AML-193 (cell line): ENCODE measurements at places on chromosomes 2 and 18.

GRCh38 chr2:134717286-134718022 is 1.3 kb downstream of the TMEM163 start:
- DNase-seq: no peak

- DNase-seq: no peak
These were observed 143.8 kb downstream of the HAUS1 start for GRCh38 chr18:46247942-46248341.

GRCh38 chr18:13464432-13465123 is 246.0 kb downstream of the LDLRAD4 start:
- peak; percentile 84 for DNase-seq

- no peak for DNase-seq
These were observed 167.1 kb upstream of the RBMS1 start for GRCh38 chr2:160660741-160661140.

DNA sequence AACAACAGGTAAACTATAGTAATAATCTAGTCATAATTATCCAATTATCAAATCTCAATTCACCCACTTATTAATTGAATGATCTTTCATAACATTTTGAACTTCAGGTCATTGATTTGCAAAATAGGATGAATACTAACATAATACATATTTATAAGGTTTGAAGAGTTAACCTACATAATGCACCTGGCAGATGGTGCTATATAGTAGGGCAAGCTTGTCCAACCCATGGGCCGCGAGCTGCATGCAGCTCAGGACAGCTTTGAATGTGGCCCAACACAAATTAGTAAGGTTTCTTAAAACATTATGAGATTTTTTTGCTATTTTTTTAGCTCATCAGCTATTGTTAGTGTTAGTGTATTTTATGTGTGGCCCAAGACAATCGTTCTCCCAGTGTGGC is 815.8 kb upstream of the ID2 start:
- no peak for DNase-seq

DNA sequence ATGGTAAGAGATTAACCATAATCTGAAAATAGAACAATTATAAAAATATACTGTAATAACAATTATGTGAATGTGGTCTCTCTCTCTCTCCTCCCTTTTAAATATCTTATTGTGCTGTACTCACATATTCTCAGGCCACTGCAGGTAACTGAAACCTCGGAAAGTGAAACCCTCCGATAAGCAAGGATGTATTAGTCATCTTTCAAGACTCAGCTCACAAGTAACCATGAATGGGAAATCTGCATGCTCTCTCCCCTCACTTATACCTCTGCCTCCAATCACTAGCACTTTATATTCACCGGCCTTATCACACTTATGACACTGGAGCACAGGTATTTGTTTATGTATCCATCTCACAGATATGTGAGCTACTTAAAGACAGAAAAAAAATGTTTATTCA is 139.7 kb downstream of the LRP2 start:
- DNase-seq: no peak

- DNase-seq: no peak
These were observed 22.9 kb upstream of the SPP2 start for GRCh38 chr2:234027641-234028040.

DNA sequence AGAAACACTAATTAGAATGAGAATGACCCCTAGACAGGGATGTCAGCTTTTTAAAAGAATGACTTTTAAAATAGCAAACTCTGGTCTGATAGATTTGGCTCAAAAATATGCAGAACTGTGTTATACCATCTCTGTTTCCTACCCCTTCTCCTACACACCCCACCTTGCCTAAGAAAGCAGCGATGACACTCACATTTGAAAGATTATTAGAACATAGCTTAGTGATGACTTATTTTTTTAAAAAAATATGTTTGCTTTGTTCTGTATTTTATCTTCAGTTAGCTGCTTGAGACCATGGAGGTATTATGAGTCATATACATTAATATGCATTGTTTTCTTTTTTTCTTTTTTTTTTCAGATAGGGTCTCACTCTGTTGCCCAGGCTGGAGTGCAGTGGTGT is 176.7 kb upstream of the TPO start:
- no peak for DNase-seq

DNA sequence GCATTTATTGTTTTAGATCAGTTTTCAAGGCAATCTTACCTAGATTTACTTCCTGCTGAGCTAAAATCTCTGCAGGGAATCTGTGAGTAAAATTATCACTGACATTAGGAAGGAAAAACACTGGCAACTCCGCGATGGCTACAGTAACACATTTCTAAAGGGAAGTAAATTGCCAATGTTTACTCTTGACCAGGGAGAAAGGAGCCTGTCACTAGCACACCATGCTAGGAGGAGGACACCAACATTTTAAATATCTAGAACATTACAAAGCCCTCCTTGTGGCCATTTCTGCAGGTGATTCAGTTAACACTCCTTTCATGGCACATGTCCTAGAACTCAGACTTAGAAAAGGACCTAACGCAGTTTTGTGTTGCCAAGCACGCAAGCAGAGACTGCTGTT is 58.4 kb downstream of the TCF4 start:
- DNase-seq: no peak

- no peak for DNase-seq
These were observed 4.3 kb upstream of the TFCP2L1 start for GRCh38 chr2:121289271-121289670.

DNA sequence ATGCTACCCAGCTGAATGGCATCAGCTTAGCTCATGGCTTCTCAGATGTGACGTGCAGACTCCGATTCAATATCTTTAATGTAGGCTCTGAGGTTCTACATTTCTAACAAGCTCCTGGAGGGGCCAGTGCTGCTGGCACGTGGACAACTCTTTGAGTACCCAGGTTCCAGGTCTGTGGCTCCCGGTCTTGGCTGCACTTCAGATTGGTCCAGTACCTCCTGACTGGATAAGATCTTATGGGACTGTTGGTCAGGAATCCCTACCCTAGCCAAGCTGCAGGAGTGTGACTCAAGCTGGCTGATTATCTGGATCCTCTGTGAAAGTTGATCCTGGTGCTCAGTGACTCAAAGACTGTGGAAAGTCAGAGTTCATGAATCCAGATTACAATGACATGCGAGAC is 222.1 kb downstream of the ANKRD30B start:
- no peak for DNase-seq

DNA sequence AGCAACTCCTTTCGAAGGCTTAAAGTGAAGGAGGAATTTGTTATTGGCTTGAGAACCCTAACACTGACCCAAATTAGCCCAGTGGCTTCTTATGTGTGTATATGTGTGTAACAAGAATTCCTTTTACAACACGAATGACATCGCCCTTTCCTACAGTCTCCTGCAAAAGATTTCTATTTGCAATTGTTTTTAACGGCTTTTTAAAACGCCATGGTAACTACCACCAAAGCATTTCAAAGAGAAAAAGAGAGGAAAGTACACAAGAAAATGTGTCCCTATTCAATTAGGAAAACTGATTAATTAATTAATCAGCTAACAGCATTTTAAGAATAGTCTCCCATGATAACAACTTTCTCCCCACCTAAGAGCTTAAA is 58.1 kb downstream of the PAX3 start:
- no peak for DNase-seq

DNA sequence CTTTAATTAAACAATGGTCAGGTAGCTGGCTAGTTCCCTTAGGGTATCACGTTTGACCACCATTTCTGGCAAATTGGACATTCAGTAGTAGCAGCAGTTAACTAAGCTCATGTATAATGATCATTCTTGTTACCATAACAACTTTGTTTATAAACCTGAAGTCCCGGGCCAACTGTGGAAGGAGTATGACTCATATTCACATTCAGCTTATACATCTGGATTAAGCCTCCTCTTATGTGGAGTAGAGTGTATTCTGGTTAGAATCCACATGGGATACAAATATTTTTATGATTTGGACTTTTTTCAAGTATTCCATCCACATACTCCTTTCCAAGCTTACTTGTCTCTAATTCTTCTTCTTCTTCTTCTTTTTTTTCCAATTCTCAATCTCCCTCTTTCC is 70.3 kb upstream of the ZSWIM2 start:
- no peak for DNase-seq

DNA sequence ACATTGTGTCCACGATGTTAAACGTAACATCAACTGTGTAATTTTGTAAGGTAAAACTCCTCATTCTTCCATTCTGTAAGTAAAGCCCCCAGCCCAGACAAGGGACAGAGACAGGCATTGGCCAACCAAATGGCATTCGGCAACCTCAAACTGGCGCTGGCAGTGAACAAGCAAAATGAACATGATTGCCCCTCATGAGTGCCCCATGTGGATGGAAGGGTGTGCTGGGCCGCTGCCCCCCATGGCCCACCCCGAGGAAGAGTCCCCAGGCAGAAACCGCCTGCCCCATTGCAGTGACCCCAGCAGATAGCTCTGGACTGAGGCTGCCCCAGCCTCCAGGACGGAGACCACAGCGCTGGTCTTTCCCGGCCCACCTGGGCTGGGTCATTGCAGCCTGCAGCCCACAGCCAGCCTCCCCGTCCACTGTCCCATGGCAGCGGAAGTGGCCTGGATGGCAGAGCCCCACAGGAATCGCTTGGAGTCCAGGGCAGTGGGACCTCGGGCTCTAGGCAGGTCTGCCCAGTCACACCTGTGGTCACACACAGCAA is 220.2 kb downstream of the HDAC4 start:
- no peak for DNase-seq

DNA sequence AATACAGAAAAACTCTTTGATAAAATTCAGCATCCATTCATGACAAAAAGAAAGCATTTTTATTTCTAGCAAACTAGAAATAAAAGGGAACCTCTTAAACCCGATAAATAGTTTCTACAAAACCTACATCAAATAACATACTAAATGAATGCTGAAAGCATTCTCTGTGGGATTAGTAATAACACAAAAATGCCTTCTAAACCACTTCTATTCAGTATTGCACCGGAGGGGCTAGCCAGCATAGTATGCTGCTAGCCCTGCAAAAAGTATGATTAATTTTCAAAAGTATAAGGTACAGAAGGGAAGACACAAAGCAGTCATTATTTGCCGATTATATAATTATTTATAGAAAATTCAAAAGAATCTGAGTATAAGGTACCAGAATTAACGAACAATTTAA is 145.2 kb downstream of the DTNB start:
- no peak for DNase-seq

DNA sequence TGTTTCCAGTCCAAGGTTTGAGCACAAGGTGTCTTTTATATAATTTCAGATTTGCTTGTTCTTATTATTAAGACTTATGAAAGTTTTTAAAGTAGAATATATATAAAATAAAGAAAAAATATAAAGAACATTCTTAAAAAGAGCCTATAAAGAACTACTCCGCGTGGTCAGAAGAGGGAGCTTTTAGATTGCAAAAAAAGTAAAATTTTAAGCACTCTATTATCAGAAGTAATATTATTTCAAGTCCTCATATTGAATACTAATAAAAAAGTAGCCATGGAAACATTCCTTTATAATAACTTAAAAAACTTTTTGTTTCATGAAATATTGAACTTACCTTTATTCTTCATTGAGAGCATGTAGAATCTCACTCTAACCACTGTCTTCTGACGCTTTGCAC is 51.4 kb downstream of the LINC00305 start:
- DNase-seq: peak; percentile 12

DNA sequence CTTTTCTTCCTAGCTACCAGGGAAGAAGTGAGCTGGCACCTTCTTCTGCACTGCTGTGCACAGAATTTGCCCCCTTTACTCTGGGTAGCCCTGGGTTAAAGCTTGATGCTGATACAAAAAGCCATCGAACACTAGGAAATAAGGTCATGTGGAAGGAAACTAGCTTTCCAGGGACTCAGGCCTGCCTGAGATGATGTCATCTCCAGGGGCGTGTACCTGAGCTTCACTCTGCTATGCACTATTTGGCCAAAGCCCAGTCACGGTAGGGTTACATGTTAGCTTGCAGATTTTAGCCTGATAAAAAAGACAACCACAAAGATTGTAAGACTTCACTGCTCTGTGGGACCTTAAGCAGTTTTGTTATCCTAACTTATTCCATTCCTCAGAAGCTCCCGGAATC is 20.4 kb downstream of the EDAR start:
- no peak for DNase-seq

DNA sequence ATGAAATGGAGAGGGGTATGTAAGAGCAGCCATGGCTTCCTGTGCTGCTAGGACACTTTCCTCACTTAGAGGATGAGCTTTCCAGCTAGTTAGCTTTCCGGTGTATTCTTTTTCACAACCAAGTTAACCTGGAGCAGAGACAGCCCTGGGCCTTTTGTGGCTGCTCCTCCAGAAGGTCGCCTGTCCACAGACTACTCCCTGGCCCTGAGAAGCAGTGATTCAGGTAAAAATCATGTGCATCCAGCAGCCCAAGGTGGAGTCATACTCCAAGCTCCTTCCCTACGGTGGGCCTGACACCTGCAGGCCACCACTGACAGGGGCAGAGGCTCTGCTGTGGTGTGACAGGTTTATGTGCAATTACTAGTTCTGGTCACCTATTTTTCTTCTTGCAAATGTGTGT is 187.2 kb downstream of the ANKRD30B start:
- DNase-seq: no peak

DNA sequence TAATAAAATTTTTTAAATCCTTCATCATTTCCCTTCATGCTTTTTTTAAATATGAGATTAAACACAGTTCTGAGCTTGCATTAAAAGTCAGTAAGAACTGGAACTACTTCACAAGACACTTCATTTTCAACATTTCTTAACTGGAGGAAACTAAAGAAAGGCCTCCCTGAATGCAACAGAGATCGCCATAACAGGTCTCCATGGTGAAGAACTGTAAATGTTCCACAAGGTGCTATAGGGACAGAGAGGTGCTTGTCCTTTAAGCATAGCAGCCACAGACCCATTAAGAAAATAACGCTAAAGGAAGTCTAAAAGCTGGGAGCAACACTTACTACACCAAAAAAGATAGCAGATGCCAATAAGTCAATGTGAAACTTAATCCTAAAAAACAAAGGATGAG is 8.5 kb downstream of the STAM2 start:
- DNase-seq: no peak

- no peak for DNase-seq
These were observed 256.0 kb downstream of the VAPA start for GRCh38 chr18:10169814-10170213.

- no peak for DNase-seq
These were observed 52.7 kb downstream of the TAF1B start for GRCh38 chr2:9895669-9896590.

DNA sequence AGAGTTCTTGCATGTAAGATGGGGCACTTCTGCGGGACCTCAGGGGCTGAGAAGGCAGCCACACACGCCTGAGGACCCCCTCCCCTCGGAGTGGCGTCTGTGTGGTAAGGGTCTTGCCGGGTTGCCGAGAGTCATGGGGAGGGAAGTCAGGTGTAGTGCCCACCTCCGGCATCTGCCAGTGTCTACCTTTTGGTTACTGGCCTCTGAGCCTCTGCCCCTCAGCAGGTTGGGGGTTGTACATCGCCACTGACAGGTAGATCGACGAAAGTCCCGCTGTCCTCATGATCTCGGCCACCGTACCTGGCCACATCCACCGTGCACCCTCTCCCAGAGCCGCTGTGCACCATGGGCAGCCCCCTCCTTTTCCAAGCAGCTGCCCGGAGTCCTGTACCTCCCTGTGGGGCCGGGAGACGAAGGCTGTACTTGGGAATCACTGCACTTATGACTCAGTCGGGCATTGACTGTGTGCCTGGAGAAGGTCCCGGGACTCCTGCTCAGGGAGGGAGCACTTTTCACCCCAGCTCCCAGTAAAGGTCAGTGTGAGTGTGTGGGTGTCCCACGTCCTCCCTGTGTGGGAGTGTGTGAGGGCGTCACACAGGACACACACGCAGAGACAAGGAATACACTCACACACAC is 332.4 kb upstream of the MYT1L start:
- DNase-seq: no peak
